ENCODE measurements at places on chromosomes 3 and 15. TPM values are rescaled to one million over a fixed set of nuclear protein-coding genes. Genes with fewer than 3 reads are reported as not detected.

SPG21 gene
- total RNA-seq, result 78.2 TPM

NDN gene
- total RNA-seq, result 40.7 TPM

HTR3E gene
- total RNA-seq, result not detected

TGM5 gene
- 0.56 TPM for total RNA-seq

ZKSCAN7 gene
- 2.3 TPM for total RNA-seq
